IPS DF 6.9 (cell line): ENCODE measurements at places on chromosomes 13 and 19.
A peak's percentile ranks its signal among the peaks of the same experiment; 100 is the strongest.

DNA sequence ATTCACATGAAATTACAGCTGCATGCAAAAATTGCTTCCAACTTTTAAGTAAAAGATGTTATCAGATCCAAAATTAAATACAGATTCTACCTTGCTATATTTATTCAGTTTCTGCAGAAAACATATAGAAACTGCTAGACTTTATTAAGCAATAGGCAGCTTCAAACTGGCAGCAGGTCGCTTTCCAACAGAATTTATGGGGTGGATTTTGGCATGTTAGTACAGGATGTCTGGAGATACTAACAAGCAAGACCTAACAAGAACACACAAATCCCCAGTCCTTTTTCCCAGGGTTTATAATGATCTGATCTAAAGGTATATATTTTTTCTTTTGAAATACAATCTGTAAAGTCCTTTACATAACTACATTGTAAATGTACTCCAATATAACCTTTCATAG is 27.5 kb downstream of the TBC1D4 start:
- DNase-seq: no peak

DNA sequence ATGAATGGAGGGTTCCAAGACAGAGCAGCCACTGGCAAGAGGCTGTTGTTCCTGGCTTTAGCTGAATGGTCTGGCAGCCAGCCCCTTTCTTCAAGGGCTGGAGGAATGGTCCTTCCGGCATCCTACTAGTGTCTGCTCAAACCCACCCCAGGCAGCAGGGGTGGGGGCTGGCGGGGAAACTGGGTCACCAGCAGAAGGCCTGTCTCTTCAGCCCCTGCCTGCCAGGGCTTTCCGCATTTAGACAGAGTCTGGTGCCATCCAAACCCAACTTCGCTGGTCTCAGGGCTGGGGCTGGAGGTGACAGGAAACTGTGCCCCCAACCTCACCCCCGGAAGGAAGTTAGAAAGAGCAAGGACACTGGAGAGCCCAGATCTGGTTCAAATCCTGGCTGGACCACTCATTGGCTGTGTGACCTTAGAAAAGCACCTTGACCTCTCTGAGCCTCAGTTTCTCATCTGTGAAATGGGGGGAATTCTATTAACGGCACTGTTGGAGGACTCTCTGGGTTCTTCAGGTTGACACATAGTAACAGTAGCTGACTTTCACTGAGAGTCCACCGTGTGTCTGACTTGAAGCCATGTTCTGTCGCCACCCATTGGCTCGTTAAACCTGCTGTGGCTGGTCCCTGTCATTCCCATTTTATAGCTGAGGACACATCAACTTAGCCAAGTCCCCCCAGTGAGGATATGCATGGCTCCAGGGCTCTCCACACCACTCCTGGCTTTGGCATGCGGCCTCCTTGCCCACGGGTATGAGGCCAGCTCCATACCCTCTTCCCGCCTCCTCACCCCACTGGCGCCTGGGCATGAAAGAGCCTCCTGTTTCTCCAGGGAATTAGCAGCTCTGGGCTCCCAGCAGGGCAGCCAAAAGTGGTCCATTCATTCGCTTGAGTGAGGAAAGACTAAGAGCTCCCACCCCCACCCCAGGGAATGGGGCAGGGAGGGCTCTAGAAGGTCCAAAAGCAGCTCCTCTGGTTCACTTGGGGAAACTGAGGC is 2.5 kb upstream of the NR2C2AP start:
- no peak for DNase-seq

DNA sequence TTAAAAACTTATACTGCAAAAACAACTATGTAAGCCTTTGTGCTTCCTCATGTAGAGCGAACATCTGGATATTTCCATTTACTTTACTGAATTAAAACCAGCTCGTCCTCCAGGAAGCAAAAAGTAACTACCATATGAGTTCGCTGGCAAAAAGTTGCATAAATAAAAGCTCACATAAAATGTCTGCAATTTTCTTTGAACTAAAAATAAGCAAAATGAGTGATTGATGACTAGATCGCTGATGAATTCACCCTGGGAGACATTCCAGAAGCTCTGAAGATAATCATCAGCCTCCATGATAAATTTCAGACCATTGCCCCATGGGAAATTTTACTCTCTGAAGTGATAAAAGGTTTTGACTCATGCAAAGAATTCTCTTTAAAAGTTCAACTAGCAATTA is 67.3 kb upstream of the SACS start:
- no peak for DNase-seq

DNA sequence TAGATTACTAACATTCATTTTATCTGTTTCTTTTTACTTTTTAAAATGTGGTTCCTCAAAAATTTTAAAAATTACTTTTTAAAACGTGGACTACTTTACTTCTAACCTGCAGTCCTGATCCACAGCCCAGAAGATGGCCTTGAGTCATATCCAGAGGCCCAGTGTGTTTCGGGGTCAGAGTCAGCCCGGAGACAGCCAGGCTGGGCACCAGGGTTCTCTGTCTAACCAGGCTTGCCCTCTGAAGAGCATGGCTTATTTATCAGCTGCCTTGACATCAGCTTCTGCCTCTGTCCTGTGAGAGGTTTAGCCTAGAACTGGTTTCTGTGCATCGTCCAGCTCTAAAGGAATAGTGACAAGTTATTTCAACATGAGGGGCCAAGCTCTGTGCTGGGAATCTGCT is 332.0 kb downstream of the FGF9 start:
- no peak for DNase-seq

DNA sequence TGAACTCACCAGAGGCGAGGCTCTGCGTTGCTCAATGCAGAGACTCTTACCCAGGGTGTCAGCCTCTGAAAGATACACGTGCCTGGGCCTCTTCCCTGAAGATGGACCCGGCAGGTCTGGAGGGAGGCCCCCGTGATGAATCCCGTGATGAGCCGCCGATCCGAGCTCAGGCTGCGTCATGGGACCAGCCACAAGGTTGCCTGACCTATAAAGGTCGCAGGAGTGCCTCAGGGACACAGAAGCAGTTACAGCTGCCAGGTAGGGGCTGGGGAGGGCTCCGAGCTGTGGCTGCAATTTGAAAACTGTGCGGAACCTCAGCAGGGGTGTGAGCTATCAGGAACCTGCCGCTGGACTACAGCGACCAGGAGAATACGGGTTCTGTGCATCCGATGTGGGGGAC is 10.5 kb upstream of the ATP11A start:
- no peak for DNase-seq

DNA sequence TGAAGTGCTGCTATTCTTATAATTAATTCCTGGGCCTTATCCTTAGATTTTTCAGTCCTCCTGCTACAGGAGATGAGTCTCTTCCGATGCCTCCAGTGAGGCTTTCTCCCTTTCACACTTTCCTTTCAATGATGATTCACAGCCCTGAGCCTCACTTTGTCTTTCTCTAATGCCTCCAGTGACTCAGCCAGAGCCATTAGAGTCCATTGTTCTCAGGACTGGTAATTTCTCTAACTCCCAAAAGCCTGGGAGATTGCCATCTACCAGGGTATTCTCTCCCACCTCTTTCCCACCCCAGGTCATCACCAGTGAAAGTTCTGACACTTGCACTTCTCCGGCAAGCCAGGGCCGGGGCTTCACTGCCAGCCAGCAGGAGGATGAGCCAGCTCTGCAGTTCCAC is 49.6 kb upstream of the ARGLU1 start:
- no peak for DNase-seq

- DNase-seq: no peak
These were observed 25.5 kb downstream of the TJP3 start for GRCh38 chr19:3733549-3734309.

DNA sequence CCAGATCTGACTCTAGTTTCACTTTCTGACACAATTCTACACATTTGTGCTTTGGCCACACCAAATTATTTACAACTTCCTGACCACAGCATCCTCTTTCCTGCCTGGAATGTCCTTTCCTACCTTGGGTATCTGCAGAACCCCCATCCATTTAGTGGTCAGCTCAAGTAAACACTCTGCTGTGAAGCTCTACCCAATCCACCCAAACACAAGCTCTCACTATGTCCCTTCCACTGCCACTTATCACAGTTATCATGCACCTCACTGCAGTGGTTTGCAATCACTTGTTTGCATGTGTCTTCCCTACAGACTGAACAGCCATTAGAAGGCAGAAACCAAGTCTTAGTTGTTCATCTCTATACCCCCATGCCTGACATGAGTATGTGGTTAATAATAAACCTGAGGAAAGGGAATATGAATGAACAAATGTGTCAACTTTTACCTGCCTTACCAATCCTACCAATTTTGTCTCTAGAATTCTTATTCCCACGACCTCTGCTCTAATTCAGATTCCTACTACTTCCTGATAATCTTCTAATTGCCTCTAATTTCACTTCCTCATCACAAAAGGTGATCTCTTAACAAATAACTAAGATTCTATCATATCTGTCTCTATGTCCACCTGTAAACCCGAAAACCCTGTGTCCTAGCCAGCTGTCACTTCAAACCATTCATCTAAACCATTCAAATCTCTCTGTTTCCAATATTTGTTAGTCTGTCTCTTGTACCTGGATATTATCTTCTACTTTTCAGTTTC is 25.1 kb downstream of the LNX2 start:
- DNase-seq: no peak

GRCh38 chr13:26021956-26022355 is 29.9 kb downstream of the SHISA2 start:
- DNase-seq: no peak

GRCh38 chr19:58559275-58560006 is 1.0 kb upstream of the UBE2M start:
- DNase-seq: peak; percentile 92

- no peak for DNase-seq
These were observed 6.7 kb downstream of the ZBTB32 start for GRCh38 chr19:35710784-35711723.

- DNase-seq: no peak
These were observed 371.7 kb downstream of the RBM26 start for GRCh38 chr13:79034341-79034740.

DNA sequence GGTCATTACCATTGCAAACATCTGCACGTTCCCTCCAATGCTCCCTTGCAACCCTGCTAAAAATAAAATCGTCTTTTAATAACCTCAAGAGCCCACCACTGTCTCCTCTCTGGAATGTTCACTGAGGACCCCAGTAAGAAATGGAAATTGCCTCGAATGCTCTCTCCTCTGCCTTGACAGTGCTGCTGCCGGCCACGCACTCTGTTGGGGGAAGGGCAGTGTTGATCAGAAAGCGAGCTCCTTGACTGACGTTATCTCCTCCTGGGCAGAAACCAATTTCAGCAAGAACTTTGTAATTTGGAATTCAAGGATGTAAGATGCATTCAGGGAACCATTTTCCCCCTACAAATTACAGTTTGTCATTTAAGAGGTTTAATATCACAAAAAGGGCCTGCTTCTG is 718.5 kb downstream of the UQCRFS1 start:
- no peak for DNase-seq

- DNase-seq: no peak
These were observed 92.1 kb downstream of the ABCC4 start for GRCh38 chr13:95209109-95209508.

- DNase-seq: peak; percentile 92
These were observed 15.5 kb downstream of the KASH5 start for GRCh38 chr19:49403404-49404187.

DNA sequence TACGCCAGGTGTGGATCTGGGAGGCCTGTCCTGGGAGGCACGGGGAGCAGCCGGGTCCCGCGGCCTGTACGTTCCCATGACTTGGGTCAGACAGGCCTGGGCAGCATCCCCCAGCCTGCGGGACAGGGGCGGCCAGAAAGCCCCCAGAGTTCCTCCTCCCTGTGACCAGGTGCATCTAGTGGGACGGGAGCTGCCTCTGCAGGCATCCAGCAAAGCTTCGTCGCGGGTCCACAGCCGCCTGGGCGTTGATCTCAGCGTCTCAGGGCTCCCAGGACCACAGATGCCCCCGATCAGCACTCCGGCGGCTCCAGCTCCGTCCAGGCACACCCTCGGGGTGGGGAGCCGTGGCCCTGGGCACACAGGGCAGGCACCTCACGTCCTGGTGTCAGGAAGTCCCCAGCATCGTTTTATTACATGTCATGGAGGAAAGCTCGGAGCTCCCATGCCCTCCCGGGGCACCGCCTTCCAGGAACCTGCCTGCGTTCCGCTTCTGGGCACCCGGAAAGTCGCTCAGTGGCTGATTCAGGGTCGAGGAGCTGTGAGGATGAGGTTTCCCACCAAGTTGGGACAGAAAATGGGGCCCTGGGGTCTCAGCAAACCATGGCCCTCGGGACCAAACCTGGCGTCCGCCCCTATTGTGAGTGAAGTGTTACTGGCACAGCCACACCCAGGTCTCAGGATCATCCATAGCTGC is 1.5 kb upstream of the GZMM start:
- no peak for DNase-seq

DNA sequence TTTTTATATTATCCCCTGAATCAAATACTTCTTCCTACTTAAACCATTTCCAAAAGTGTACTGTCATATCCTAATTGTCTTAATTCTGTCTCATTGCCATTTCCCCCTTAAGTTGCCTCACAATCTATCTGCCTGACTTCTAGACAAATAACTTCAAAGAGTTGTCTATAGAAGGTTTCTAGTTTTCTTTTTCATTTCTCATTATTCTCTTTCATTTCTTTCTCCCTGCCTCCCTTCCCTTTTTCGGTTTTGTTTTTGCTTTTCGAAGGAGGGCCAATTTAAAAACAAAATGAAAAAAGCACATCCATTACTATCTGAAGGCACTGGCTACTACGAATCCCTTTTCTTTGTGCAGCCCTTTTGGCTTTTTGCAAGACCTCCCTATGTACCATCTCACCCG is 367.2 kb downstream of the DNAJC15 start:
- DNase-seq: no peak

DNA sequence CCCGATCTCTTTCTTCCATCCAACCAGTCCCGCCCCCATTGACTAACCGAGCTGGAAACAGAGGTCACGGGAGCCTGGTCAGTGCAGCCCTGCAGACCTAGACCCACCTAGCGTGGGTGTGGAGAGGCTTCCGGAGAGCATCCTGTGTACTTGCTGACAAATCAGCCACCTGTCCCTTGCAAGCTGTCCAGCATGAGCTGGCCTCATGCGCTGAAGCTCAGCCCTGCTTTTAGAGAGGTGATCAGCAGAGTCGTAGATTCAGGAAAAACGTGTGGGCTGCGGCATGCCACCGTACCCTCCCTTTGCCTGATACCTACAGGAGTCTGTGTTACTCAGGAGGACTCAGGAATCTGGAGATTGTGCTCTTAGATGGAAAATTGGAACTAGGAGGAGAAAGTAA is 80.3 kb upstream of the UQCRFS1 start:
- no peak for DNase-seq

GRCh38 chr19:19111136-19111835 is 27.0 kb downstream of the TMEM161A start:
- no peak for DNase-seq
